Stimulated activated CD8-positive, alpha-beta memory T cell treated with anti-CD3 and anti-CD28 coated beads, Interleukin-4, amount 100 ng/mL, for 1 hour (primary cell): ENCODE measurements at places on chromosomes 11 and 22.

DNA sequence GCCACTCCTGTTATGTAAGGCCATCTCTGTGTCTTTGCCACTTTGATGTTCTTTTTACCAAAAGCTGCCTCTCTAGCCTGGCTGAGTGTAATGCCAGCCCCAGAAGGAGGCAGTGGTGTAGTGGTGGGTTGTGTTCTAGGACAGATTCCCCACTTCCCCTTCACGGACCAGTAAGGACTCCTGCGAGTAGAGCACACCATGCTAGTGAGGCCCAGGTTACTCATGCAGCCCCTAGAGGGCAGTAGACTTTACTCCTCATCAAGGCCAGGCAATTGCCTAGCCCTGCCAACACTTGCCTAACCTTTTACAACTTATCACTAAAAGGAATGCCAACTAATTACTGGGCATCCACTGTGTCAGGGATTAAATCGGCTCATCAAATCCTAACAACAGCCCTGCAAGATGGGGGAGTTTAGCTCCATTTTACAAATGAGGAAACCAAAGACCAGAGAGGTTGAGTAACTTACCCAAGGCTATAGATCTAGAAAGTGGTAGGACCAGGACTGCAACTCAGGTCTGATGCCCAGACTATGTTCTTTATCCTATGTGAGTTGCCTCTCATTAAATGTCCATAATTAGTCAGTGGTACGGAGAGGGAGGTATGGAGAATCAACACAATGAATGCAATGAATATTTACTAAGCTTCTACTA is 75.3 kb downstream of the APIP start:
- no peak for DNase-seq

GRCh38 chr11:66258473-66258893 is 10.0 kb upstream of the RAB1B start:
- DNase-seq = no peak

- no peak for DNase-seq
These were observed 11.9 kb upstream of the NARS2 start for GRCh38 chr11:78586452-78587046.

GRCh38 chr11:132475026-132475425 is 1057.3 kb downstream of the OPCML start:
- no peak for DNase-seq

DNA sequence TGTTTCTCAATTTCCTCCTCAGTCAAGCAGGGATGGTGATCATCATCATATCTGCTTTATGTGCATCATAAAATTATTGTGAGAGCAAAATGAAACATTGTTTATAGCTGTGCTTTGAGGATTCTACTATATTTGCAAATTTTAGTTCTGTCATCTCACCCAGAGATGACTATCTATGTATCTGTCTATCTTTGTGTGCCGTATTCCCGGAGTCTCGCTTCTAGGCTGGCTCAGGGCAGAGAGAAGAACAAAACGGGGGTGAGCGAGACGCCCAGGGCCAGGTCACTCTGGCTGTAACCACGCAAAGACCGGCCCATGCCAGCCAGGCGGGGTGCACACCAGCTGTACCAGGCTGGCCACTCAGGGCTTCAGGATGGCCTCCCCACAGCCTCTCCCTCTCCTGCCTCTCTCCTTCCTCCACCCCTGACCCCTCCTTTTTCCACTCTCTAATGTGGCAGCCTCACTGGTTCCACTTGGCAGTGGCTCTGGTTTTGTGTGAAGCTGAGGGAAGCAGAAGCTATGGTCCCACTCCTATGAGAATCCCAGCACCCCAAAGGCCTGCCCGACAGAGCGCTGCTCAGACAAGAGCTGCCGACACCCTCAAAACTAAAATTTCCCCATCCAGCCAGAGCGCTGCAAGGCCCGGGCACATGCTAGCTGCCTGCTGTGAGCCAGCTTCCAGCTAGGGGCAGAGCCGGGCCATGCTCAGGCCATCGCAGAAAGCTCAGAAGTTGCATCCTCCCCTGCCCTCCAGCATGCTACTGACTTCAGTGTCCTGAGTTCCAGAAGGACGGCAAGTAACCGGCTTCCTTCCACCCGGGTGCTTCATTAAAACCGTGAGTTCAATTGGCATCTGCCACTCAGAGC is 139.5 kb upstream of the TBCEL start:
- no peak for DNase-seq

GRCh38 chr11:102154806-102155205 is 44.6 kb downstream of the YAP1 start:
- DNase-seq = no peak

- no peak for DNase-seq
These were observed 22.3 kb downstream of the HPS4 start for GRCh38 chr22:26461188-26461810.

DNA sequence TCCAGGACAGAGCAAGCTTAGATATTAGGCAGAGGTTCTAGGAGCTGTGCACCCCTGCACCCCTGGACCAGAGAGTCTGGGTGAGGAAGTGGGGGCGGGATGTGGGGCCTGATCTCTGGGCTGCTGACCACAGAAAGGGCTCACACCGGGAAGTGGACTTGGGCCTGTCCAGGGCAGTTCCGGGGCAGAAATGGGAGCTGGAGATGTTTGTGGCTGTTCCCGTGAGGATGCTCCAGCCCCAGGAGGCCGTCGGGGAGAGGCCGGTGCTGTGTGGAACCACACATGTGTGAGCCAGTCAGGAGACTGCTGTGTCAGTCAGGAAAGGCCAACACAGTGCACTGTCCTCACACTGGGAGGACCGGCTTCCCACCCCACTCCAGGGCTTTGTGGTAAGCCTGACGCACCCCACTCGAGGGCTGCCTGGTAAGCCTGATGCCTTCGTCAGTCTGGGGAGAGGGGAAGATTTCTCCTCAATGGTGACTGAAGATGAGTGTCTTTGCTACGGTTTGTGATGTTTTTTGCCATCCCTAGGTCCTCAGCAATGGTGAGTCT is 741.0 kb downstream of the BRD1 start:
- DNase-seq = no peak

- DNase-seq = peak; percentile 73
These were observed 7.3 kb upstream of the NCF4 start for GRCh38 chr22:36853407-36854099.

- DNase-seq = no peak
These were observed 22.4 kb upstream of the CAPRIN1 start for GRCh38 chr11:34029176-34029575.

GRCh38 chr11:66934950-66935779 is 23.0 kb downstream of the PC start:
- no peak for DNase-seq

DNA sequence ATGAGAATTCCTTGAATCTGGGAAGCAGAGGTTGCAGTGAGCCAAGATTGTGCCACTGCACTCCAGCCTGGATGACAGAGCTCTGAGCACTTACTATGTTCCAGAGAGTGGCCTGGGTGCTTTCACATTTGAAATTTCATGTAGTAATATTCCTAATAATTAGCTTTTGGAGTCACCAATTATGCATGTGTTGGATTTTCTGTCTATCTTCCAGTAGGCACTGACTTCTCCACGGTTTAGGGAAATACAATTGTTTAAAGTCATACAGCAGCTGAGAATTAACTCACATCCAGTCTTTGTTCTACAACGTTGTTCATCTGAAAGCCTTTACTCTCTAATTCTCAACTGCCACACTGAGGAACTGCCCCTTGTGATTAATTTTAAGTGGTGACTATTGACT is 150.2 kb downstream of the CSNK2A3 start:
- no peak for DNase-seq

DNA sequence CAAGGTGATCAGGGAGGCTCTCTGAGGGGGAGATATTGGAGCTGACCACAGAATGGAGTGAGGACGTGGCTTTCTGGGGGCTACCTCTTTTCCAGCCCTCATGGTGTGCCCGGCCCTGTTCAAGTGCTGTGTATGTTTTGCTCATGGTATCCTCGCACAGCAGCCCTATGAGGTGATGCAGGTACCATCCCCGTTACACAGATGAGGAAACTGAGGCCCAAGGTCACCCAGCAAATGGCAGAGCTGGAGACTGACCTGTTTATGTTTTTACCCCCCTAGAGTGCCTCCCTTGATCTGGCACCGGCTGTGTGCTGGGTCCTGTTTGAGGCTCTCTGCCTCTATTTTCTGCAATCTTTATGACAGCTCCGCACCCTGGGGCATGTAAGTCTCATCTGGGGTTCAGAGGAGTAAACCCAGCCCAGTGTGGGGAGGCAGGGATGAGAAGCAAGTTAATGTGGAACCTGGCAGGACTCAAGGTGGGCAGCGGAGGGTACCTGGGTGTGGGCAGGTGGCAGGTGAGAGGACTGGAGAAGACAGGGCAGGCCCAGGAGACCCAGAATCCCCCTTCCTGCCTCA is 20.8 kb downstream of the SGSM1 start:
- DNase-seq = no peak

GRCh38 chr11:113106507-113106906 is 145.3 kb downstream of the NCAM1 start:
- DNase-seq = no peak

- DNase-seq = no peak
These were observed 892.9 kb downstream of the OPCML start for GRCh38 chr11:132639403-132639802.

- DNase-seq = no peak
These were observed 452.0 kb upstream of the CCDC179 start for GRCh38 chr11:23311986-23312940.

- no peak for DNase-seq
These were observed 90.5 kb upstream of the POU2AF2 start for GRCh38 chr11:111155021-111155420.

DNA sequence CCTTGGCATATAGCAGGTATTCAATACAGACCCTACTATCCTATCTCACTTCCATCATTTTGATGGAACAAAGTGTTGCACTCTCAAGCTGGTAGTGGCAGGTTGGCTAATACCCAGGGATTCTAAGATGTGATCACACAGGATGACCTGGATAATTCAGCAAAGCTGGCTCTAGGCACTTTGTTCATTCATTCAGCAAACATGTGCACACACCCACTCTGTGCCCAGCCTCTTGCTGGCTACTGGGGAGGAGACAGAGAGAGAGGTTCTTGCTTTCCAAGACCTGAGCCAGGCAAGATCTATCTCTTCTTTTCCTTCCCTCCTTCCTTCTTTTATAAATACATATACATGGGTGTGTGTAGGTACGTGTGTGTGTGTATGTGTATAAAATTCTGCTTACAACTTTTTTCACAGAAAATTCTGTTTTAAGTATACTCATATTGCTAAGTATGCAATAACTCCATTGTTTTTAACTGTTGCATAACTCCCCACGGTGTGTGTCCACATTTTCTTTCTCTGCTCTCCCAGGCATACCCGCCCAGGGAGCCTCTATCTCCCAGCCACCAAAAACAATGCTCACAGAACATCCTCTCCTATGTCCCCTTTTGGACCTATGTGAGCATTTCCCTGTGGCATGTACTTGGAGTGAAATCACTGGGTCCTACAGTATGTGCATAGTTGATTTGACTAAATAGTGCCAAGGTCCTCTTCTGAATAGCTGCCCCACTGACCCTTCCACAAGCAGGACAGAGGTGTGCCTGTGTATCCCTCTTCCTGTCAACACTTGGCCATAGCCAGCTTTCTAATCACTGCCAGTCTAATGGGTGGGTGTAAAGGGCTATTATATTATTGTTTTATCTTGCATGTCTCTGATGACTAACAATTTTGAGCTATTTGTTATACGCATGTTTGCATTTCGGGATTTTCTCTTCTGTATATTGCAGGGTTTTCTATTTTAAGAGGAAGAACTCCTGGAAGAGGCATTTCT is 27.5 kb downstream of the CLPB start:
- DNase-seq = no peak
